ENCODE measurements at places on chromosomes 3 and 15. TPM values are rescaled to one million over a fixed set of nuclear protein-coding genes. Genes with fewer than 3 reads are reported as not detected.

Gene HTD2
- 5.6 TPM for polyA plus RNA-seq

Gene SLC9C1
- 0.15 TPM for polyA plus RNA-seq

Gene WDR53
- polyA plus RNA-seq: 7.4 TPM

Gene MLF1
- 13.4 TPM for polyA plus RNA-seq

Gene SLC22A13
- polyA plus RNA-seq: 0.06 TPM

Gene GHSR
- polyA plus RNA-seq: not detected

Gene NR2E3
- polyA plus RNA-seq: 0.80 TPM

Gene PPCDC
- polyA plus RNA-seq: 46.7 TPM

Gene CPB1
- polyA plus RNA-seq: not detected

Gene MAGI1
- 27.4 TPM for polyA plus RNA-seq

Gene DAZL
- 1.7 TPM for polyA plus RNA-seq

Gene GABRG3
- polyA plus RNA-seq: 0.17 TPM

Gene TERC
- 2.3 TPM for polyA plus RNA-seq

Gene DUOXA2
- polyA plus RNA-seq: 0.05 TPM

Gene PPP1R14D
- not detected for polyA plus RNA-seq

Gene SLC15A2
- 3.6 TPM for polyA plus RNA-seq

Gene CAMKV
- 74.5 TPM for polyA plus RNA-seq

Gene GNAT1
- polyA plus RNA-seq: 0.20 TPM

Gene CLSTN2
- 0.31 TPM for polyA plus RNA-seq

Gene GRM2
- polyA plus RNA-seq: 11.7 TPM

Gene GOLGA8G
- not detected for polyA plus RNA-seq

Gene SLC28A1
- 0.03 TPM for polyA plus RNA-seq

Gene FOXB1
- polyA plus RNA-seq: 2.7 TPM

Gene CELF6
- polyA plus RNA-seq: 0.09 TPM

Gene COLQ
- polyA plus RNA-seq: 2.3 TPM

Gene GADL1
- polyA plus RNA-seq: 0.09 TPM

Gene CX3CR1
- polyA plus RNA-seq: 0.08 TPM

Gene GOLGA8S
- 0.05 TPM for polyA plus RNA-seq

Gene NRROS
- 6.8 TPM for polyA plus RNA-seq

Gene PLSCR4
- 1.8 TPM for polyA plus RNA-seq

Gene FAM162A
- polyA plus RNA-seq: 21.0 TPM

Gene WDR93
- 0.03 TPM for polyA plus RNA-seq

Gene ABHD10
- polyA plus RNA-seq: 10.9 TPM

Gene LCTL
- polyA plus RNA-seq: 7.1 TPM

Gene RASL12
- polyA plus RNA-seq: 16.7 TPM

Gene SI
- not detected for polyA plus RNA-seq

Gene COL7A1
- 15.6 TPM for polyA plus RNA-seq

Gene ALPK3
- polyA plus RNA-seq: 4.4 TPM

Gene ROPN1
- 0.06 TPM for polyA plus RNA-seq

Gene MFAP1
- 23.6 TPM for polyA plus RNA-seq
